Activated CD4-positive, alpha-beta T cell treated with anti-CD3 and anti-CD28 coated beads, Interleukin-2, amount 50 U/mL, for 16 hours (primary cell): ENCODE measurements at places on chromosomes 1 and 21.

GRCh38 chr1:221947731-221948130 is 205.8 kb upstream of the DUSP10 start:
- DNase-seq = no peak

- no peak for DNase-seq
Observed at GRCh38 chr1:170533298-170533697, 1.3 kb downstream of the GORAB start.

GRCh38 chr1:160494620-160495019 is 28.4 kb downstream of the SLAMF6 start:
- no peak for DNase-seq

DNA sequence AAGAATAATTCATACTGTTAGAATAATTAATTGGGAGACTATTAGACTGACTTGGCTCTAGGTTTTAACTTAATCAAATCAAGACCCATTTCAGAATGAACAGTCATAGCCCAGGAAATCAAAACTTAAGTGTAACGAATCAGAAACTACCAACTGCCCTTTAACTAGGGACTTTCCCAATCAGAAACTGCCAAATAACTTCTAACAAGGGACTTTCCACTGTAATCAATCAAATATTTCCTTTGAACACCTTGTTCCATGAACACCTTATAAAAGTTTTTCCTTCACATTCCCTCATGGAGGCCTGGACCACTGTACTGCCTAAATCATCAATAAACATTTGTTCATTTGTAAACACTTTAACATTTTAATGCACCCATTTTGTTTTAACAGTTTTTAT is 1054.7 kb upstream of the TMPRSS15 start:
- DNase-seq = peak; percentile 0

GRCh38 chr1:221856228-221857093 is 114.6 kb upstream of the DUSP10 start:
- DNase-seq = peak; percentile 19

DNA sequence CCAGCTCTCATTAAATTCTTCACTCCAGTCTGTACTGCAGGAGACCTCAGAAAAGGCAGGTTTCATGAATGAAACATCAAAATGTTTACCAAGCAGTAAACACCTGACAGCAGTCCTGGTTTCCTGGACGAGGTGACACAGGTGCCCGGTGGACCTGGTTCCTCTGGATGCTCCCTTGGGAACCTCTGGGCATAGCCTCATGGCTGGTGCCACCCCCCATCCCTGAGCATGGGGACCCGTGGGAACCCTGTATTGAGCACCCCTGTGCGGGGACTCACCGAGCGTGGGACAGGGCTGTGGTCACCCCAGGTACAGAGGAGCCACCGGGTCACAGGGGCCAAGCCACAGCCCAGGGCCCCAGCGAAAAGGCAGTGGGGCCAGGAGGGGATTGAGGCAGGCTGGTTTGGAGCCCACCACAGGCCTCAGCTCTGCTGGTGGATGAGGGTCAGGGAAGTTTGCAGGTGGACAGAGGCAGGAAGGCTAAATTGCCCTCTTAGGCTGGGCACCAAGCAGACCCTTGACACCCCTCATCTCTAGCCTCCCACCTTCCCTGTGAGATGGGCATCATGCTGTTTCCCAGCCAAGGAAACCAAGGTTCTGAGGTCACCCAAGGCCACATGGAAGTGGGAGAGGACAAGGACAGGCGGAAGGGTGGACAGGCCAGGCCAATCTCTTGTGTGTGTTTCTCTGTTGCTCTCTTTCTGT is 158.4 kb downstream of the PTPRU start:
- DNase-seq = no peak

DNA sequence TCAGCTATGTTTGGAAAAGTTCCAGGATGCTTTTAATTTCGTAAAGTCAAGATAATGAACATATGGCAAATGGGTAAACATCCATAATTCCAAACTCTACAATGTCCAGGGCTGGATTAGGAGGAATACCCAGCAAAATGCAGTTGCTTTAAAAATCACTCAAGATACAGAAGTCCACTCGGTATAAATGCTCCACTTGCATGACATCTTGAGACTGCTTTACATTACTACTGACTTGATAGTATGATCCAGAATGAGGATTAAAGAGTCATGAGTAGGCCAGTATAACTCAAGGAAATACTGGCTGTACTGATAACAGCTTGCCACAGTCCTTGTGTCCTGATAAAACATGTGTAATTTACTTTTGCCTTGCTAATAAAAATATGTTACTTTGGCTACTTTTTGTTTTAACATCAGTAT is 58.3 kb upstream of the ANGPTL3 start:
- DNase-seq = no peak

DNA sequence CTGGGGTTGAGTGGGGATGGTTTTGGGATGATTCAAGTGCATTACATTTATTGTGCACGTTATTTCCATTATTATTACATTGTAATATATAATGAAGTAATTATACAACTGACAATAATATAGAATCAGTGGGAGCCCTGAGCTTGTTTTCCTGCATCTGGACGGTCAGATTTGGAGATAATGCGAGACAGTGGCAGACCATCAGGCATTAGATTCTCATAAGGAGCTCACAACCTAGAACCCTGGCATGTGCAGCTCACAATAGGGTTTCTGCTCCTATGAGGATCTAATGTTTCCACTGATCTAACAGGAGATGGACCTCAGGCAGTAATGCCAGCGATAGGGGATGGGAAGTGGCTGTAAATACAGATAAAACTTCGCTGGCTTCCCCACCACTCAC is 77.9 kb upstream of the LRRC53 start:
- no peak for DNase-seq

DNA sequence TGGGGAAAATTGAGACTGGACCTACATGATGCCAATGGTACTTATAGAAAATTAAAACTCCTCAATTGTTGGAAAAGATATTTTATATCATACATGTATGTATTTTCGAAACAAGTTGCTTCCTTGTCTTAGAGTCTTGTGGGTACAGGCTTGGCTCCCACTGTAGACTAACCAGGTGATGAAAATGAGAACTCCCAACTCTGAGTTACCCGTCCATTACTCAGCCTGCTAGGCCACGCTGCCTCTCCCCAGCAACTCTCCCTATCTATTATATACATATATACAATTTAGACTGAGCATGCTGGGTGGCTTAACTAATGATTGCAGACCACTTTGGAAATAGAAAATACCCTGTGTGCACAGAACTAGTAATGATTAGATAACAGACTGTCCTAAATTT is 628.7 kb downstream of the LMO4 start:
- no peak for DNase-seq

DNA sequence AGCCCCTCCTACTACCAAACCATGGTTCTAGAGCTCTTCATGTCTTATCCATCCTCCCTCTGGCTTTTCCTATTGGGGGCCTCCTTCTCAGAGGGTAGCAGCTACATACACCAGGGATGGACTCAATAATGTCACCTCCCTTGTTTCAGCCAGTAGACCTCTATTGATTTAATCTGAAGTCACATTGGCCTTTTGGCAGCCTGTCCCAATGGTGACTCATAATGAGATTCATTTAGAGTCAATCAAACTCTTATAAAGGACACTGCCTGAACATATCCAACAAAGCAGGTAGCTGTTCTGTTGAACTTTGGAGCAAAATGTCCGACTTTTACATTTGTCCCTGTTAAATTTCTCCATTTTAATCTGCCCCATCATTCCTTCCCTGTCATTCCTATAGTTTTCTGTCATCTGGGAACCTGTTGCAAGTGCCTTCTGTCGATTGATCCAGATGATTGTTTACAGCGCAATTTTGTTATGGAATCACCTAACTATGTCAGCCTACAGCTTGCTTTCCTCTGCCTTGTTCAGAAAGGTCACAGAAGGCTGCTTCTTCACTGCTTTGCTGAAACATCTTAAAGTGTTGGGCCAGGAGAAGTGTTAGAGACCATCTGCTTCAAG is 105.9 kb downstream of the ETS2 start:
- no peak for DNase-seq

DNA sequence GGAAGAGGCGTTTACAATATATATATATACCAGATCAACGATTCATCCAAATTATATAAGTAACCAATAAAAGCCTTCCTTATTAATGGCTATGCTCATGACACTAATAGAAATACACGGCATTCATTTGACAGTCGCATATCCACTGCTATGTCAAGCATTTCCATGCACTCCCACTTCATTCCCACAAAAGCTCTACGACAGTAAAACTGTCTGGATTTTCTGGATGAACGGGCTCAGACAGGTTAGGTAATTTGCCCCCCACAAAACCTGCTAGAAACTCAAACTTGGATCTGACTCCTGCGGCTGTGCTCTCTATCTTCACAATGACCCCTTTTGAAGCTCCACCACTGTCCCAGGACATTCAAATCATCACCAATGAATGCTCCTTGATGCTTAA is 11.4 kb downstream of the DNAJC11 start:
- DNase-seq = no peak

- DNase-seq = no peak
Observed at GRCh38 chr1:84771895-84772294, 81.6 kb upstream of the SSX2IP start.

DNA sequence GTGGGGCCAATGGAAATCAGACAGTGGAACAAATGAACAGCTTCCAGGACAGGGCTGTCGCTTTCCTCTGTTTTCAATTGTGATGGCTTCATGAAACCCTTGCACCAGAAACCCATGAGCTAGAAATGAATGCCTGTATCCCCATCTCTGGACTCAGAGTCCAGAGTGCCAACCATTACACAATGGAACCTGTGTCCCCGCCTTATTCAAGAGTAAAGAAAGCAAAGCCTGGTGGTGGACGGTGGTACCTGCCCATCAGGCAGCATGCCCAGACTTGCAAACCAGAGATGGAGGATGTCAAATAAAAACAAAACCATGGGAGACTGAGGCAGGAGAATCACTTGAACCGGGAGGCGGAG is 4.4 kb upstream of the CAPN2 start:
- DNase-seq = no peak

DNA sequence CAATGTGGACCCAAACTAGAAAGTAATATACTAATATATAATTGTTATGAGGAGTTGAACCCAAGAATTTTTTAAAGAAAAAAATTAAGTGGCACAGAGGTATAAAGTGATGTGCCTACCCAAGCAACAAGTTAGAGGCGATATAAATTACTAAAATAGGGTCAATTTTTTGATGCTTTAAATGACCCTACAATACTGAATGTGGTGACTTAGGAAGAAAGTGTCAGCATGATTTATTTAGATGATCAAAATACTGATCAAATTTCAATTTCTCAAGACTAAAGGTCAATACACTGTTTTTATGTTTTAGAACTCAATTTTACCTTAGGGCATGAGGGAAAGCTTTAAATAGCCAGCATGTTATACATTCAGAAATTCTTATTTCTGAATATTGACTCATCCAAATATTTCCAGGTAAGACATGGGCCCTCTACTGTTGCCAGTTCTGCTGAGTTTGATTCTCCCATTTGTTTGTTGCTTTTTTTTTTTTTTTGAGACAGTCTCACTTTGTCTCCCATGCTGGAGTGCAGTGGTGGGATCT is 20.1 kb downstream of the SCAF4 start:
- DNase-seq = no peak

DNA sequence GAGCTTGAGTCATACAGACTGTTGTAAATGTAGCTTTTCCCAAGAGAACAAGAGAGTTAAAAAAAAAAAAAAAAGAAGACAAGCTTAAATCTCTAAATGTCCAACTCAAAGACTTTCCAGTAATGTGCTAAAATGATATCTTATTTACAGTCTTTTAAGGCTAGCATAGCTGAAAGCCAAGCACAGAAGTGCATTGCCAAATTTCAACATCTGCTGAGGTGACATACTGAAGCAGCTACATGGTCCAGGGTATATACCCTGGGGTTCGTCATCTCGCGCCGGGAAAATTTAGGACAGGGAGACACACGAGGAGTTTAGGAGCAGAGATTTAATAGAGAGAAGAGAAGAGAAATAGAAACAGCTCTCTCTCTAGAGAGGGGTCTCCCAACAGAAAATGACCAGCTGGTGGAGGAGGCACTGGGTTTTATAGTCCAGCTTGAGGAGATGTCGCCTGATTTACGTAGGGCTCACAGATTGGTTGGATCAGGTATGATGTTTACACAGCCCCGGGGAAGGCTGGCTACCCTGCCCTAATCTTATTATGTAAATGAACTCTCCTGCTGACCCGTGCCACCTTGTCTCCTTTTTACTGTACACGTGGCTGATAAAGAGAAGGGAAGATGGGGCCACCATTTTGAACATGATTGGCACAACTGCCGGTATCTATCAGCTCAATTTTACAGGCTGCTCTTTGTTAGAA is 172.7 kb downstream of the TRIM33 start:
- no peak for DNase-seq

DNA sequence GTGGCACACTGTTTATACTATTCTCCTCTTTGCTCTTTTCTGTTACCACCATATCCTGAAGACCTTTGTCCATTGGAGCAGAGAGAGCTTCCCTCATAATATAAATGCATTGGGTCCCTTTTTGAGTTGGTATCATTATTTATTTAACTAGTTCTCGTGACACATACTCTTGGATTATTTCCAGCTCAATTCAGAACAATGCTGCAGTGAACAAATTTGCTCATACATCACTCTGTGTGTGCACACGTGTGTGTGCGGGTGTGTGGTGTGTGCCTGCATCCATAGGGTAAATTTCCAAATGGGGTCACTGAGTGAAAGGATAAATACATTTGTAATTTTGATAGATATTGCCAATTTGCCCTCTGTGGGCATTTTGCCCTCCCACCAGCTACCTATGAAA is 5.8 kb downstream of the PLA2G2A start:
- DNase-seq = no peak

DNA sequence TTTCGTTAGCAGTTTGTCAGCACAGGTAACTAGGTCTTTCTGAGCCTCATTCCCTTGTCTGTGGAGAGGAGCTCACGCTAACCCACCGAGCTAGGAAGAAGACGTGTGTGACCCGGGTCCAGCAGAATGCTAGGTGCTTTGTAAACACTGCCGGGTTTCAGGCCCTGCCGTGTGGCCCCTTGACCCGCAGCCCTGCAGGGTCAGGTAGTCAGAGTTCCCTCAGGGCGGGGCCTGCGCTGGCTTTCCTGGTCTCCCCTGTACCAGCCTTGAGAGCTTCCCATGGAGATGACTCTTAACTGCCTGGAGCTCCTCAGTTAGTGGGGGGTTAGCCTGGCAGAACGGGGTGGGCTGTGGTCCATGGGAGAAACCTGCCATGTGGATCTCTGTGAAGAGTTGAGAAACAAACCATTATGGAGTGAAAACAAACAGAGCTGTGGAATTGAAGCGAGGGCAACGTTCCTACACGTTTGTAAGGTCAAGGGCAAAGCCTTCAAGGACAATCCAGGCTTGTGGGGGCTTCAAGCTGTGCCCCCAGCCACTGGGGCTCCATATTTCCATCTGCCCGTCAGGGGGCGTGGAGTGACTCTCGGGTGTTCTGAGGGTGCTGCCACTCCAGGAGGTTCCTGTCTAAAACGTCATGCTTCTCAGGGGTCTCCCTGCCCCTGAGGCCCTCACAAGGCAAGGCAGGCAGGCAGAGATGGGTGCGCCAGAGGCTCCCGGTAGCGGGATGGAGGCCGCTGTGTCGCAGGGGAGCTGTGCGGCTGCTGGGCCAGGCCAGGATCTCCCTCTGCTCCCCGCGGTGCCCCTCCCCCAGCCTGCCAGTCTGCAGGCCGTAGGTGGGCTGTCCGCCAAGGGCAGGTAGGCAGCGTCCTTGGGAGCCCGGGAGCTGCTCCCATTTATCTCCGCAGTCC is 23.8 kb downstream of the LHX4 start:
- DNase-seq = no peak
